ENCODE measurements at places on chromosomes 7 and 10. TPM values are rescaled to one million over a fixed set of nuclear protein-coding genes. Genes with fewer than 3 reads are reported as not detected.
A peak's percentile ranks its signal among the peaks of the same experiment; 100 is the strongest.

DNA sequence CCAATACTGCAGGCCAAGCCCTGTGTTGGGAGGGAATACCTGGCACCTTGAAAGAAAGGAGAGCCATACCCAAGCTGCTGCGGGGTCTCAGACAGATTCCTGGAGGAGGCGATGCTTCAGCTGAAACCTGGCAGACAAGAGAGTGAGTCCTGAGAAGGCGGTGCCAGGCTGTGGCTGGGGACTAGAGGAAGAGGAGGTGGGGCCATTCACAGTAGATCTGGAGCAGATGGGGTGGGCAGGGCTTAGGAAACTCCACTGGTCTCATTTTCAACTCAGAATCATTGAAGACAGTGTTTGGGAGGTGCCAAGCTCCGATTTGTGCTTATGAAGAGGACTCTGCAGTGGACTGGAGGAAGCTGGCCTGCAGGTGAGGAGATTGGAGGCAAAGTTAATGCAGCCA is 236.3 kb upstream of the MKI67 start:
- no peaks in the 10 kb centered on the region for H3K4me1 ChIP-seq
- no peak overlapping the region for H3K4me3 ChIP-seq
- H3K27me3 ChIP-seq, result no peaks in the 10 kb centered on the region
- no peak for DNase-seq

- no peak overlapping the region for H3K4me3 ChIP-seq
- no peaks in the 10 kb centered on the region for H3K27me3 ChIP-seq
- H3K36me3 ChIP-seq, result no peaks in the 10 kb centered on the region
- no peak overlapping the region for H3K27ac ChIP-seq
- no peak for DNase-seq
Observed at GRCh38 chr10:130121486-130122079, 11.0 kb upstream of the C10orf143 start.

- H3K36me3 ChIP-seq, result no peaks in the 10 kb centered on the region
- no peak for DNase-seq
- no peak overlapping the region for H3K27ac ChIP-seq
- no peaks in the 10 kb centered on the region for H3K4me1 ChIP-seq
Observed at GRCh38 chr10:102588875-102589274, 55.4 kb upstream of the TRIM8 start.

- no peak overlapping the region for H3K27ac ChIP-seq
- no peak for DNase-seq
- H3K27me3 ChIP-seq, result no peaks in the 10 kb centered on the region
- no peak overlapping the region for H3K4me3 ChIP-seq
Observed at GRCh38 chr10:28587270-28587969, 54.5 kb downstream of the WAC start.

- no peak for DNase-seq
- peaks cover 52% of the 10 kb centered on the region for H3K27me3 ChIP-seq
- H3K4me1 ChIP-seq, result peaks cover 28% of the 10 kb centered on the region
- no peaks in the 10 kb centered on the region for H3K36me3 ChIP-seq
- no peak overlapping the region for H3K27ac ChIP-seq
- peak overlapping the region; percentile 29 for H3K4me3 ChIP-seq
Observed at GRCh38 chr10:129950676-129951075, 13.4 kb downstream of the EBF3 start.

DNA sequence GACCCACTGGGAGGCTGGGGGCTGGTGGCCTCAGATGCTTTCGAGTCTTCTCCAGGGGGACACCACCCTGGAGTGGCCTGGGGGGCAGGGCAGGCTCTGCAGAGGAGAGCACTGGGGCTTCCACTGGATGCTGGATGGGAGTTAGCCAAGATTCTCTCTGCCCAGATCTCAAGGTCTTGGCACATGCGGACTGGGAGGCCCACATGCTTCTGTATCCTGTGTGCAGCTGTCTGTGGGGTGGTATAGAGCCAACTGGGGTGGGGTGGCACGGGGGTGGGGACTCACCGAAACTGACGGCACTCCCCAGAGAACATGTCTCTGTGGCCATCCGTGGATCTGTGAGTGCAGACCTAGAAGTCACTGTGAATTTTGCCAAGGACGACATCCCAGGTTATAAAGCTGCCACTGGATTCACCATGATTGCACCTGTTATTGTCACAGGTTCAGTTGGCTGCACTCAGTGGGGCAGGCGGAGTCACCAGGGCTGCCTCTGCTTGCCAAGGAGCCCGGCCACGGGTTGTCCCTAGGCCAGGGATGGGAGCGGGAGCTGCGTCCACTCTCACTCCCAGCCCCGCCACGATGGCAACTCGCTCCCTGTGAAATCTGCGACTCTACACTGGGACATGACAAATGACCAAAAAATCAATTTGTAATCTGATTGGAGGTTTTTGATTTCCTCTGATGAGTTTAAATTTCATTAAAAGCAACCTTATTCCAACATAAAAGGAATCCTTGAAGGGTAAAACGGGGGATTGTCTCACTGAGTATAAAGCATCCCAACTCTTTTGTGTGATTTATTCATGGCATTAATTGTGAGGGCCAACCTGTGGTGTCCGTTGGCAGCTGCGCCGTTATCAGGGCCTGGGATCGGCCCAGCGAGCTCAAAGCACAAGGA is 131.3 kb downstream of the EBF3 start:
- H3K27ac ChIP-seq, result no peak overlapping the region
- DNase-seq, result no peak
- no peak overlapping the region for H3K4me3 ChIP-seq

DNA sequence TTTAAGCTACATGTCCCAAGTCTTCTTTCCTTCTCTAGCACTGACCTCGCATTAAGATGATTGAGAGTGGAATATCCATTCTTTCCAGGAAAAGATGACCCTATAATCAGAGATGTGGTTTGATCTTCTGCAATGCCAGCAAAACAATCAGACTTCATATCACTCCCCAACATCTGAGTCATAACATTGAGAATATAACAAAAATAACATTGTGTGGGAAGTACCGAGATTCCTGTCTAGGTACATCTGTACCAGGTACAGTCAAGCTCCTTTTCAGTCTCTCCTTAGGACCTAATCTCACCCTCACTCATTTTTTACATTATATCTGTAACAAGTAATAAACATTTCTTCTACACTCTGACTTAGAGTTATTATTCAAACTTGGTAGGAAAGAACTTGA is 201.6 kb downstream of the LRRTM3 start:
- H3K27ac ChIP-seq, result no peak overlapping the region
- H3K27me3 ChIP-seq, result no peaks in the 10 kb centered on the region
- no peaks in the 10 kb centered on the region for H3K4me1 ChIP-seq
- H3K4me3 ChIP-seq, result no peak overlapping the region

DNA sequence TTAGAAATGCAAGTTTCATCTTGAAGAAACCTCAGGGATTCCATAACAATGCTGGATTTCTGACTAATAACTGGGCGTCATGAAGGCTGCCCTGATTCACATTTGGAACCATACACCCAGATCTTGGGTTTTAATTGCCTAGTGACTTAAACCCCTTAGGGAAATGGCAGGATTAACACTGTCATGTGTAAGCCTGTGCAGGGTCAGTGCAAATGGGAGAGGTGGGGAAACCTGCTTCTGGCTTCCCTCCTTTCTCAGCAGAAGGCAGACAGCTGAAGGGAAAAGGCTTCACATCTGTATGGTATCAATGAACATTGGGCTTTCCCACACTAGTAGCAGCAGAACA is 364.2 kb downstream of the ANKRD30A start:
- H3K4me1 ChIP-seq, result no peaks in the 10 kb centered on the region
- H3K4me3 ChIP-seq, result no peak overlapping the region
- no peaks in the 10 kb centered on the region for H3K36me3 ChIP-seq
- no peak for DNase-seq
- H3K27ac ChIP-seq, result no peak overlapping the region
- H3K27me3 ChIP-seq, result no peaks in the 10 kb centered on the region

DNA sequence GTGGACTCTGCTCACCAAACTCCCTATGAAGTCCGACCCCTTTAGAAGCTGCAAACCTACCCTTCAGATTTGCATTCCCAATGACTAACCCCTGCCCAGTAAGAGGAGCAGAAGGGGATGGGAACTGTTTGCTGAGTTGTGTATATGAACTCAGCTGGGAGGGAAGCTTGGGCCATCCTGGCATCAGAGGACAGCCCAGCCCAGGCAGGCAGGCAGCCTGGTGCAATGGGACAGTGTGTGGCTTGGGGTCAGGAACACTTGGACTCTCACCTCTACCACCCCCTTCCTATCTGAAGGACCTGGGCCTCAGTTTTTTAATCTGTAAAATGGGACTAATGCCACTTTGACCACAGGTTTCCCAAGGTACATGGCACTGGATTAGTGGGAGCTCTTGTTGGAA is 147.4 kb upstream of the GPR26 start:
- H3K4me1 ChIP-seq, result peaks cover 11% of the 10 kb centered on the region
- H3K4me3 ChIP-seq, result no peak overlapping the region
- H3K27ac ChIP-seq, result no peak overlapping the region
- H3K36me3 ChIP-seq, result no peaks in the 10 kb centered on the region
- DNase-seq, result no peak

GRCh38 chr10:101691081-101691480 is 3.9 kb downstream of the FBXW4 start:
- H3K27ac ChIP-seq, result no peak overlapping the region
- H3K27me3 ChIP-seq, result no peaks in the 10 kb centered on the region
- peaks cover 51% of the 10 kb centered on the region for H3K4me1 ChIP-seq
- no peak overlapping the region for H3K4me3 ChIP-seq

GRCh38 chr7:92621561-92622023 is 31.4 kb upstream of the FAM133B start:
- H3K27me3 ChIP-seq, result no peaks in the 10 kb centered on the region
- H3K36me3 ChIP-seq, result no peaks in the 10 kb centered on the region
- no peak overlapping the region for H3K4me3 ChIP-seq

DNA sequence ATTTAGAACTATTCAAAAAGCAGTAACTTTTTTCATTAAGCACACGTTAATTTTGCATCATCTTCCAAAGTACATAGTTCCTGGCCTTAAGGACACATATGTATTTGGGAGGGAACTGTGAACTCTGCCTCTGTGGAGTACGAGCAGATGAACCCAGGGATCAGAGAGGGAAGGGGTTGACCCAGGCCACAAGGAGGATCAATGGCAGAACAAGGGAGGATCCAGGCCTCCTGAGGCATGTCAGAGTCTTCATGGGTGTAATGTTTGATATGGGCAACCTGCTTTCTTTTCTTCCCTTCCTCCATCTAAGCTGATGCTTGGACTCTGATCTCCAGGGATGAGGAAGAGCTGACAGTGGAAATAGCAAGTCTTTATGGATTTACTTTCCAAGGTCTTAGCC is 164.0 kb downstream of the SH2D4B start:
- no peak overlapping the region for H3K4me3 ChIP-seq
- H3K27me3 ChIP-seq, result no peaks in the 10 kb centered on the region
- no peaks in the 10 kb centered on the region for H3K36me3 ChIP-seq
- no peak overlapping the region for H3K27ac ChIP-seq

DNA sequence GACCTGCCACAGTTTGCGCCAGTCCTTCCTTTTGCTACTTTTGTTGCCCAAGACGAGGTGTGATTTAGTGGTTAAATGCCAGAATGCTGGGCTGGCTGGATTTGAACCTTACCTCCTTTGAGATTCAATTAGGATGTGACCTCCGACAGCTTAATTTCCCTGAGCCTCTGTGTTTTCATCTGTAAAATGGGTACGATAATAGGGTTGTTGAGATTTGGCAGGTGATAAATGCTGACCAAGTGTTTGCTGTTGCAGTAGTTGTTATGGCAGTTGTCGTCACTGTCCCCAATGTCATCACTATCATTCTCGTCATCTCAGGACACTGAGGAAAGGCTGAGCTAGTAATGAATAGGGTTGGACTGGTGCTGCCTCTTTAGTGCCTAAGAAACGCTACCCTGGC is 61.1 kb downstream of the GRK5 start:
- no peak overlapping the region for H3K4me3 ChIP-seq
- H3K27ac ChIP-seq, result no peak overlapping the region
- DNase-seq, result no peak
- H3K27me3 ChIP-seq, result no peaks in the 10 kb centered on the region
- no peaks in the 10 kb centered on the region for H3K36me3 ChIP-seq

DNA sequence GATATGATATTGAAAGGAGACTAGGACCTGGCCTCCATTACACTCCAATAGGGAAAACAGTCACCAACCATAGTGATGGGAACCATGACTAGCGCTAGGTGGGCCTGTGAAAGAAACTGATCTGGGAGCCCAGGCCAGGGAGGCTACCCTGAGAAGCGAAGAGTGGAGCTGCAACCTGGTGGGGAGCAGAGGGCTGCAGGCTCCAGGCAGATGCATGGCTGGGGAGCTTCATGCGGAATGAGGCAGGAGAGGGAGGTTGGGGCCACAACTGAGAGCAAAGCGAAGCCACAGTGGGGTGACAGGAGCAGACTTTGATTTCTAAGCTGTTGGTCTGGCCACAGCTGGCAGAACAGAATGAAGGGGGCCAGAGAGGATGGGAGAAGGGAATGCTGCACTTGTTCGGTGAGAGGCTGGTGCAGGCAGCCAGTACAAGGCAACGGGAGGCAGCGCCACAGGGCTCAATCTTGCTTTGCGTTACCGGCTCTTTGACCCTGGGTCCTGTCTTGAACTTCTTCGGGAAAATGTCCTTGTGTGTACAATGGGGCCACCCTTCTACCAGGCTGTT is 88.4 kb downstream of the TACC2 start:
- H3K27me3 ChIP-seq, result no peaks in the 10 kb centered on the region
- H3K4me3 ChIP-seq, result no peak overlapping the region
- no peak overlapping the region for H3K27ac ChIP-seq
- DNase-seq, result no peak
- no peaks in the 10 kb centered on the region for H3K4me1 ChIP-seq

GRCh38 chr7:113263749-113264148 is 145.4 kb upstream of the SMIM30 start:
- no peak overlapping the region for H3K27ac ChIP-seq
- H3K4me1 ChIP-seq, result no peaks in the 10 kb centered on the region
- no peak for DNase-seq
- no peak overlapping the region for H3K4me3 ChIP-seq

DNA sequence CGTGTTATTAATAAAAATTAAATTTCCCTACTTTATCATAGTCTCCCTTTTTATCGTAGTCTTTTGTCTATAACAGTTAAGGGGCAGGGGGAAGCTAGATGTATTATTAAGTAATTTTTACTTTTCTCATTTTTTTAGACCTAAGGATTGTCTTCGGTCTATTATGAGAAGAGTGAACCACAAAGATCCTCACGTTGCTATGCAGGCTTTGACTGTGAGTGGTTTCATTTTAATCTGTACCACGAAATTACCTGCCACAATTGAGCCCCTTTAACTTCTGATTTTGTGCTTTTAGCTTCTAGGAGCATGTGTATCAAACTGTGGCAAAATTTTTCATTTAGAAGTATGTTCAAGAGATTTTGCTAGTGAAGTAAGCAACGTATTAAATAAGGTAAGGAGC is 40.6 kb downstream of the STAM start:
- no peak for DNase-seq
- no peaks in the 10 kb centered on the region for H3K4me1 ChIP-seq
- no peaks in the 10 kb centered on the region for H3K27me3 ChIP-seq
- no peaks in the 10 kb centered on the region for H3K36me3 ChIP-seq
- no peak overlapping the region for H3K27ac ChIP-seq

- H3K4me1 ChIP-seq, result no peaks in the 10 kb centered on the region
- peaks cover 40% of the 10 kb centered on the region for H3K27me3 ChIP-seq
- DNase-seq, result peak; percentile 35
- no peak overlapping the region for H3K27ac ChIP-seq
- no peaks in the 10 kb centered on the region for H3K36me3 ChIP-seq
- peak overlapping the region; percentile 55 for H3K4me3 ChIP-seq
Observed at GRCh38 chr7:64947252-64948000, 43.4 kb downstream of the ZNF117 start.

The CTBP2 gene
- 97.6 TPM for total RNA-seq

The MYH16 gene
- not detected for total RNA-seq

The KIAA1549 gene
- 4.8 TPM for total RNA-seq

The SEM1 gene
- total RNA-seq, result 65.2 TPM

The FBXW4 gene
- total RNA-seq, result 46.0 TPM

The CALHM1 gene
- 0.06 TPM for total RNA-seq

The GDF2 gene
- total RNA-seq, result 0.19 TPM

The NODAL gene
- not detected for total RNA-seq

The CLCN1 gene
- total RNA-seq, result not detected

The NPS gene
- total RNA-seq, result not detected

Measured in neural progenitor cell (in vitro differentiated cells).